Left forelimb (tissue), 1 donor: ENCODE measurements at places on chromosomes 1 and 21.
A peak's percentile ranks its signal among the peaks of the same experiment; 100 is the strongest.

- DNase-seq, result no peak
Measured at GRCh38 chr1:87274851-87275250, 53.8 kb upstream of the LMO4 start.

DNA sequence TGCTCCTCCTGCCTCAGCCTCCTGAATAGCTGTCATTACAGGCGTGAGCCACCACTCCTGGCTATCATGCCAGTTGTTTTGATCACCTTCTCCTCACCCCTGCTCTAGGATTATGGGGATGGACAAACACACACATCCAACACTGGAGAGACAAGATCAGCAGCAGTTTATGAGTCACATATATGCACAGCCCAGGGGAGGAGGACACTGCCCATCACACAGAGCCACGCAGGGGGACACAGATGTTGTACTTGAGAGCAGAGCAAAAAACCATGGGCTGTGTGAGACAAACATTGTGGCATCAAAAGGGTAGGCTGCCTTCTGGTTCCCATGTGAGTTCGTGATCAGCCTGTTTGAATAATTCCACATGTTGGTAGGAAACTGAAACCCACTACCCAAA lies 32.1 kb downstream of the EDARADD start:
- DNase-seq, result no peak

DNA sequence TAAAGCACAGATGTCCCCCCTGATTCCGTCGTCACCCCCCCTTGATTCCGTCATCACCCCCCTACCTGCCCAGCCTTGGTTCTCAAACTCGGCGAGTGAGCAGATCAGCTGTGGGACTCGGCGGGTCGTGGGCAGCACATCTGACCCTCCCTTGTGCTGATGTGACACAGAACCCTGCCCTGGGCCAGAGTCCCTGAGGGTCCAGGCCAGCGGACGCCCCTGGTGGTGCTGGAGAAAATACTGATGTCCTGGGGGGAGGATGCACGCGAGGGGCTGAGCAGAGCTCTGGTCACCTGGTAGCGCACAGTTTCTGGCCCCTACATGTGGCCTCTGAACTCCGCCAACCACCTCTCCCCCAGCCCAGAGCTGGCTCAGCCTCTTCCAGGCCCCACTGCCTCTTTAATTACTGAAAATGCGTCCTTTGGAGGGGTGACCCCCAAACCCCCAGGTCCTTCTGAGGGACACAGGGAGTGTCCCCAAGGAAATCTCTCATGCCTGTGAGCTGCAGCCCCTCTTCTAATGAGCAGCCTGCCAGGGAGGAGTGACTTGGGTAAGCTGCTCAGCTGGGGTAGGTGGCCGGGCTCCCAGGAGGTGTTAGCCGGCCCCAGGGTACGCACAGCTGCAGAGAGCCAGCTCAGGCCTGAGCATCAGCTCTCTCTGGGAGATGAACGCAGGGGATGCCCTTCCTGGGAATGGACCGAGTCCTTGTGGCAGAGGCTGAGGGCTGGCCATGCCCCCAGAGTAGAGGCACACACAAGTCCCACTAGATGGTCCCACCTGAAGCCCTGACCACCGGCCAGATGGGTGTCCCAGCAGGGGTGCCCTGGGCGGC lies 129.5 kb upstream of the ARHGEF16 start:
- no peak for DNase-seq

GRCh38 chr1:239354231-239354630 lies 32.1 kb upstream of the CHRM3 start:
- no peak for DNase-seq

GRCh38 chr1:155946633-155947219 lies 5.3 kb downstream of the RXFP4 start:
- DNase-seq, result no peak

- peak; percentile 33 for DNase-seq
Measured at GRCh38 chr21:45846373-45847160, 135.0 kb upstream of the COL6A1 start.

- peak; percentile 84 for DNase-seq
Measured at GRCh38 chr1:156090840-156091188, 8.5 kb upstream of the MEX3A start.

DNA sequence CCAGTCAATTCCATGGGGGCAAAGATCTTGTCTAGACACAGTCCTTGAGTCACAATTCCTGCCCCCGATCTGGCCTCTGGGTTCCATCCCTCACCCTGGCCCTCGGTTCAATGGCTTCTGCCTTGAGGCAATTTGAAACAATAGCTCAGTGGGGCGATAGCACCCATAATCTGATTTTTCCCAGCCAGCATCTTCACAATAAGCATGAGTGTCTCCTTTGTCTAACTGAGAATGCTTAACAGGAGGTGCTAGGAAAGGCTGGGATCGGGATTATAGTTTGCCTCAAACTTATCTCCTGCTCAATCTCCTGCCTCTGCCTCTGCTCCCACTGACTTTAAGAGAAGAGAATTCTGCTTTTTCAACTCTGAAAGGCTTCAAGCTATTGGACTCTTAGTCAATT lies 293.9 kb upstream of the PROX1 start:
- no peak for DNase-seq

- DNase-seq, result no peak
Measured at GRCh38 chr1:108645564-108646184, 15.2 kb downstream of the HENMT1 start.

DNA sequence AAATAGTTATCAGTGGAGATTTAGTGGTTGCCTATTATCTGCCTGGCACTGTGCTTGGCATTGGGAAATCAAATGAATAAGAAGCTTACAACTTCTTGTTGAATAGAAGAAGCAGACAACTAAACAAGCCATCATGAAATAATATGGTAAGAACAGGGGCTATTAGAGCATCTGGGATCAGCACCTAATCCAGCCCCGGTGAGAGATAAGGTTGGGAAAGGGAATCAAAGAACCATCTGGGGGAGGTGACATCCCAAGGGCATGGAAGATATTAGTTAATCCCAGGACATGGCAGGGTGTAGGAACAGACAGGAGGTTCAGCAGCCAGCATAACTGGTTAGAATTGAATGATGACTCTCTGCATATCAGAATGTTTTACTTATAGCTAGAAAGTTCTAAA lies 36.3 kb upstream of the SUCO start:
- DNase-seq, result no peak

GRCh38 chr1:67629370-67630075 lies 55.5 kb upstream of the GADD45A start:
- peak; percentile 37 for DNase-seq

DNA sequence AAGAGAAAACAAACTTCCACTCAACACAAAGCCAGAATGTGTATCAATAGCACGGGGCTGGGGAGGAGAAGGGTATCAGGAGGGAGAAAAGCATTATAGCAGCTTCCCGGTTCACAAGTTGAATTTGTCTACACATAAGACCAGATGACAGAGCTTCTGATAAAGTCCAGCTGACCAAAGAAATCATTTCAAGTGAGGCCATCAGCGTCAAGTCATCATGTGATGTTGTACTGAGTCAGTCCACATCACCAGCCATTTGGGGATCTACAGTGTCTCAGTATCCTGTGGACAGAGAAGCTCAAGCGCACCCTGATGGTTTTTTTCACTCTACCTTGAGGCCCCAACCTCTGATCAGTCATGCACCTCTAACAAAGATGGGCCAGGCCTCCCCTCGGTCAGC lies 33.0 kb downstream of the SETD4 start:
- no peak for DNase-seq

DNA sequence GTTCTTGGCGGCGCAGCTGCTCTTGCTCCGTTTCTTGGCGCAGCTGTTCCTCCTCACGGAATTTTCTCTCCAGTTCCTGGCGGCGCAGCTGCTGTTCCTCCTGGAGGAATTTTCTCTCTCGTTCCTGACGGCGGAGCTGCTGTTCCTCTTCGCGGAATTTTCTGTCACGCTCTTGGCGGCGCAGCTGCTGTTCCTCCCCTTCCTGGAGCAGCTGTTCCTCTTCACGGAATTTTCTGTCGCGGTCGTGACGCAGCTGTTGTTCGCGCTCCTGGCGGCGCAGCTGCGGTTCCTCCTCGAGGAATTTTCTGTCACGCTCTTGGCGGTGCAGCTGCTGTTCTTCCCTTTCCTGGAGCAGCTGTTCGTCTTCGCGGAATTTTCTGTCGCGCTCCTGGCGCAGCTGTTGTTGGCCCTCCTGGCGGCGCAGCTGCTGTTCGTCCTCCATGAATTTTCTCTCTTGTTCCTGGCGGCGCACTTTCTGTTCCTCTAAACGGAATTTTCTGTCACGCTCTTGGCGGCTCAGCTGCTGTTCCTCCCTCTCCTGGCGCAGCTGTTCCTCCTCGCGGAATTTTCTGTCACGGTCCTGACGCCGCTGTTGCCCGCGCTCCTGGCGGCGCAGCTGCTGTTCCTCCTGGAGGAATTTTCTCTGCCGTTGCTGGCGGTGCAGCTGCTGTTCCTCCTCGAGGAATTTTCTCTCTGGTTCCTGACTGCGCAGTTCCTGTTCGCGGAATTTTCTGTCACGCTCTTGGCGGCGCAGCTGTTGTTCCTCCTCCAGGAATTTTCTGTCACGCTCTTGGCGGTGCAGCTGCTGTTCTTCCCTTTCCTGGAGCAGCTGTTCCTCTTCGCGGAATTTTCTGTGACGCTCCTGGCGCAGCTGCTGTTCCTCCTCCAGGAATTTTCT lies 7.0 kb downstream of the TCHH start:
- DNase-seq, result no peak

- peak; percentile 76 for DNase-seq
Measured at GRCh38 chr1:151372058-151372934, at the start of gene SELENBP1. Gene SELENBP1 (minus strand): TSS chr1:151372705. CDS start chr1:151372641, 64 bp downstream.

DNA sequence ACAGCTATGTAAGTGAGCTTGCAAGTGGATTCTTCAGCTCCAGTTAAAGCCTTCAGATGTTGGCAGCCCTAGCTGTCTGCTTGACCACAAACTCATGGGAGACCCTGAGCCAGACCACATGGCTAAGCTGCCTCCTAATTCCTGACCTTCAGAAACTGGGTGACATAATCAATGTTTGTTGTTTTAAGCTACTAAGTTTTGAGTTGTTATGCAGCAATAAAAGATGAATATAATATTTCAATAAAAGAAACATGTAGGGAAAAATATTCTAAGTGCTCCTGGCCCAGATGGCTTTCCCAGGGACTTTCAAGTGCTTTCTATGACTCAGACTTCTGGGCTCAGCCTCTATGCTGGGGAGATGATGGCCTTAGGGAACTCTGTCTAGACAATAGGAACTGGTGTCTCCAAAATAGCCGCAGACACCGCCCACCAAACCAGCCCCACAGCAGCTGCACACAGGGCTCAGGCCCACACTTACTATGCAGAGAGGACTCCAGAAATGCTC lies 20.3 kb upstream of the AZIN2 start:
- peak; percentile 82 for DNase-seq

- no peak for DNase-seq
Measured at GRCh38 chr1:2411801-2412394, 466 bp downstream of the PEX10 start.

GRCh38 chr1:68313735-68314134 lies 81.4 kb upstream of the WLS start:
- no peak for DNase-seq
